ENCODE measurements at places on chromosomes 7 and 10.

GRCh38 chr7:67343572-67343971 lies 346.9 kb downstream of the TYW1 start:
- no peak for DNase-seq

- DNase-seq, result no peak
Observed at GRCh38 chr10:35789996-35790395, 147.9 kb upstream of the FZD8 start.

DNA sequence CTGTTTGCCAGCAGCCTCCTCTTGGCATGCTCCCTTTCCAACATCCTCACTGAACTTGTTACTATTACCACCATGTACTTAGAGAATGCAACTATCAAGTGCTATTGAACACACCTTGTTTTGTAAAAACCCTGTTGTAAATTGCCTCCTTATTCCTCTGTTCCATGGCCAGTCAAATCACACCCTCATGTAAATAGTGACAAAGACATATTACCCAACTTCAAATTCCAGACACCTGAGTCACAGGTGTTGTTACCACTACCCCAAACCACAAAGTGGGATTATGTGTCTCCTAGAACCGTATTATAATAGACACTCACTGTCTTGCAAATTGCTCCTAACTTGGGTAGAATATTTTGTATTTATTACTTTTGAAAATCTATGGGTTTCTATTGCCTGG lies 263.2 kb upstream of the C7orf33 start:
- DNase-seq, result no peak

- DNase-seq, result no peak
Observed at GRCh38 chr7:77209479-77210139, 10.0 kb upstream of the FGL2 start.

DNA sequence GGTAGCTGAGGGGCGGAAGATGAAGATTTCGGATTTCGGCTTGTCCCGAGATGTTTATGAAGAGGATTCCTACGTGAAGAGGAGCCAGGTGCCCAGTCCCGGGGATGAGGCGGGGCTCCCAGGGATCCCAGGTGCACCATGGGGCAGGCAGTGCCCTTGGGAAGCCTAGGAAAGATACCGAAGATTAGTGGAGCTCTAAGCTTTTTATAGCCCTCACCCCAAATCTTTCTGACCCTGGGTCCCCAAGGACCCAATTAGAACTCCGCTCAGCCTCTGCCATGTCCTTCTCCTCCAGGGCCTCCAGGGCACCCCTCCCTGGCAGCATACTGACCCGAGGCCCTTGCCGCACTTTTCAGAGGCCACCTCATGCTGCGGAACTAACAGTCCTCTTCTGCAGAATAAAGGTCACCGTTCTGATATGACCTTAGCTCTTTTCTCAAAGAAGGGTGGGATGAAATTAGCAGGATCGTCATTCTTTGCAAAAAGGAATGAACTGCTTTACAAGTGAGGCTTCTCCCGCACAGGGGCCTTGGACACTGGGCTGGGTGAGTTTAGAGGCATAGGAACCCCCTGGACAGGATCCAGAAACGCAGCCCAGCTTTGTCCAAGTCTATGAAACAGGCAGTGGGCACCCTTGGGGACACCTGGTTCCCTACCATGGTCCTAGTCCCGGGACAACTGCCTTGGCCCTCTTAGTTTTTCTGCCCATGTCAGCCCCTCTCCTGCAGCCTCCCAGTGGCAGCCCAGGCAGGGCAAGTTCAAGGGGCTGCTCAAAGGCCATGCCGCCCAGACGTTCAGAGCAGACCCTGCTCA lies 17.9 kb upstream of the CSGALNACT2 start:
- DNase-seq, result no peak

DNA sequence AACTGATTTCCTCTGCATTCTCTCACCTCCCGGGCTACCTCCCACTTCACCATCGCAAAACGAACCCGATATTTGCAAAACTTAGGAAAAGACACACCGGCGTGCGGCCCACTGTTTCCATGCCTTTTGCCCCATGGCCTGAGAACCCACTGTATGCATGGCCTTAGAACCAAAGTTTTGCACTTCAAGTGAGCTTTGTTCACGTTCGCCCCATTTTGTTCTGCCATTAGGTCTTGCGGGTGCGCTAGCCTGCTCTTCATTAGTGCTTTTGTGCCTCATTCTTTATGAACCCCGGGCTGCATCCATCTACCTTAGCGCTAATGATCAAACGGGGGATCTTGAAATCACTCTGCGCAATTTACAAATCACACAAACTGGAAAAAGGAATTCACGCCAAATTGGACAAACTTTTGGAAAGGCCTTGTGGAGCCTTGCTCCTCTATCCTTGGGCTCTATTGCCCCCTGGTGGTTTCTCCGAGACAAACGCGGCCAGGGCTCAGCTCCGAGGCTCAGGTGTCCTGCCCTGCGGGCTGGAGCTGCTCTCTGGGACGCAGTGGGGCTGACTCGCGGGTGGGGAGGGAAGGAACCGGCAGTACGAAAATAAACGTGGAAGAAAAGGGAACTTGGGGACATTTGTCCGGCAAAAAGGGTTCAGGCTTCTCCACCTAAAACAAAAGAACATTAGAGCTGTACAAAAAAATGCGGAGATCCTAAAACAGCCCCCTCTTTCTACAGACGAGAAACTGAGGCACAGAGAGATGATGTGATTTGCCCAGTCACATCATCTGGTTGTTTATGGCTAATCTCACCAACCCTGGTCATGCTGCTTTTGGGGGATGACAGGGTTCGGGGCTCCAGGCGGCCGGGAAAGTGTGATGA lies 300.4 kb upstream of the NFE2L3 start:
- peak; percentile 80 for DNase-seq

DNA sequence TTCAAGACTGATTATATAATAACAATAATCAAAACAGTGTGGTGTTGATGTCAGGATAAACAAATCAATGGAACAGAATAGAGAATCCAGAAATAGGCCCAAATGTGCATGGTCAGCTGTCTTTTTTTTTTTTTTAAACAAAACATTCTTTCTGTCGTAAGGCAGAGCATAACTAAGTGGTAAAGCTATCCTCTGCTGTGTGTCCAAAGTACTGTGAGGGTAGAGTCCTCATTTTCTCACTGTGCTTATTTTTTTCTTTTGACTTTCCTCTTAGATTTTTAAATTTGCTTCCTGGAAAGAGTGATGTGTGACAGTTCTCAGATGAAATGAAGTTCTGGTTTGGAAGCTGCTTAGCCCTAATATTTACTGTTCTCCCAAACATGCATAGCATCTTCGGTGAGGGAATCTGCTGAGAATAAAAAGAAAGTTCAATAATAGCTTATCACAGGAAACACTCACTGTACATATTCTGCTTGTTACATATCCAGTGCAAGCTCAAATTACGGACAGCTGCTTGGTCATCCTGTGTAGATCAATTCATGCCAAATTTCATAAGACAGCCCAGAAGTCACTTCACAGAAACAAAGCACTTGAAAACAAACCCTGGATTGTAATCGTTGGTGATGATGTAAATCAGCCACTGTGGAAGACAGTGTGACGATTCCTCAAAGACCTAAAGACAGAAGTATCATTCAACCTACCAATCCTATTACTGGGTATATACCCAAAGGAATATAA lies 423.9 kb downstream of the NEBL start:
- DNase-seq, result no peak

DNA sequence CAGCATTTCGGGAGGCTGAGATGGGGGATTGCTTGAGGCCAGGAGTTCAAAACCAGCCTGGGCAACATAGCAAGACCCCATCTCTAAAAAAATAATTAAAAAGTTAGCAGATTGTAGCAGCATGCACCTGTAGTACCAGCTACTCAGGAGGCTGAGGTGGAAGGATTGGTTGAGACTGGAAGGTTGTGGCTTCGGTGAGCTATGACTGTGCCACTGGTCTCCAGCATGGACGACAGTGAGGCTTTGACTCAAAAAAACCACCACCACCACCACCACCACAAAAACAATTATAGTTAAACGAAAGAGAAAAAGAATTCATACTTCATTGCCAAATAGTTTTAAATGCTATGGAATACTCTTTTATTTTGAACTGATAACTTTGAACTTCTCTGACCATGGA lies 63.4 kb downstream of the VTI1A start:
- DNase-seq, result peak; percentile 36

GRCh38 chr10:34801097-34801733 lies 13.9 kb downstream of the PARD3 start:
- no peak for DNase-seq

- no peak for DNase-seq
Observed at GRCh38 chr10:71382028-71382427, 14.7 kb upstream of the CDH23 start.

DNA sequence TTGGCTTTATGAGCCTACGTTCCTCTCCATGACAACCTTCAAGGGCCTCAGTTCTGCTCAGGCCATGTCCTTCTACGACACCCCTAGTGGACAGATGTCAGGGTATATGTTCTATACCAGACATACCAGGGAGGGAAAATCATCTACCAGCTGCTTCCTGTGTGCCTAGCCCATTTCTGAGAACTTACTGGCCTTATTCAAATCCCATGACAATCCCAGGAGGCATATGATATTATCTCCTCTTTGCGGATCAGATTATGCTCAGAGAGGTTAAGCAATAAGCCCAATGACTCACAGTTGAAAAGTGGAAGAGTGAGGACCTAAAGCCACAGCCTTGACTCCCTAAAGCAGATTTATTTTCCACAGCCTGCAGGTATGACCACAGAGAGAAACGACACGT lies 139.3 kb downstream of the GLI3 start:
- DNase-seq, result no peak

- DNase-seq, result no peak
Observed at GRCh38 chr7:66050990-66051448, 24.6 kb upstream of the ASL start.

DNA sequence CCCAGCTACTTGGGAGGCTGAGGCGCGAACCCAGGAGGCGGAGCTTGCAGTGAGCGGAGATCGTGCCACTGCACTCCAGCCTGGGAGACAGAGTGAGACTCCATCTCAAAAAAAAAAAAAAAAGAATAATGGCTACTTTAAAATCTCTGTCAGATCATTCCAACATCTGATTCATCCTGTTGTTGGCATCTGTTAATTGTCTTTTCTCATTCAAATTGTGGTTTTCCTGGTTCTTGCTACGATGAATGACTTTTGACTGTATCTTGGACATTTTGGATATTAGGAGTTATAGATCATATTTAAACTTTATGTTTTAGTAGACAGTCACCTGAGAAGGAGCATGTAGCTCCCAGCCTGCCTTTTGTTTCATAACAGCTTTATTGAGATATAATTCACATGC lies 8.5 kb downstream of the TPST1 start:
- no peak for DNase-seq

- DNase-seq, result no peak
Observed at GRCh38 chr7:95863623-95864022, 91.3 kb downstream of the DYNC1I1 start.

- peak; percentile 56 for DNase-seq
Observed at GRCh38 chr10:5283305-5284158, 81.2 kb upstream of the UCN3 start.

- no peak for DNase-seq
Observed at GRCh38 chr10:92811986-92812385, 36.3 kb upstream of the EXOC6 start.

DNA sequence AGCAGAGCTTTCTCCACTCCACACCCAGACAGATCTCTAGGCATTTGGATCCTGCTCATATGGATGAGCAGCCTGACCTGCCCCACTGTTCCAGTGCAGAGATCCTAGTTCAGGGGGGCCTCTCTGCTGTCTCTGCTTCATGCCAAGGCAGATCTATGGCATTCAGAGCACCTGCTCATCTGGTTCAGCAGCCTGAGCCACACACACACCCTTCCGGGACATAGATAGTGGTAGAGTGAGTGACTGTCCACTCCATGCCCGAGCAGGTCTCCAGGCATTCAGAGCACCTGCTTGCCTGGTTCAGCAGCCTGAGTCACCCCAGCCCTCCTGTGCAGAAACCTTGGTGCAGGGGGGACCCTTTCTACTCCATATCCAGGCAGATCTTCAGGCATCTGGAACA lies 54.3 kb upstream of the ZNF800 start:
- no peak for DNase-seq

DNA sequence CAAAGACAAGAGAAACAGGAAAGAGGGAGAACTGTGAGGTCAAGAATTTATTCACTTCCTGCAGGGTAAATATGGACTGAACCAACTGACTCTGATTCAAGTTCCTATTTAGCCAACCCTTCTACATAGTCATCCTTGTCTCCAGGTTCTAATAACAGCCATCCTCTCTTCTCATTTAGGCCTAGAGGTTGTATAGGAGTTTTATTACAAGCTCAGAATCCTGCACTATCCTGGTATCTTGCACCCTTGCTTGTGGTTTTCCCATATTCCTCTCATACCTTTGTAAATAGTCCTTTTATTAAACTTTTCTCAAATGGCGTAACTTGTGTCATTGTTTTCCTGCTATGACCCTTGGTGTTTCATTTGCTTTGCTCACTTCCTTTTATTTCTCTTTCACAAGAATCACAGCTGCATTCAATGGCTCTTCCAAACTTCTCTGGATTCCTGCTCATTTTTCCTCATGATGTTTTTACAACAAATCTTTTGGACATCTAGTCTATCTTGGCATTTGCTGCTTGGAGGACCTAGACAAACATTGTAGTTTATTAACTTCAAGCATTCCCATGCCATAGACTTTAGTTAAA lies 12.4 kb upstream of the OR2A5 start:
- DNase-seq, result no peak

DNA sequence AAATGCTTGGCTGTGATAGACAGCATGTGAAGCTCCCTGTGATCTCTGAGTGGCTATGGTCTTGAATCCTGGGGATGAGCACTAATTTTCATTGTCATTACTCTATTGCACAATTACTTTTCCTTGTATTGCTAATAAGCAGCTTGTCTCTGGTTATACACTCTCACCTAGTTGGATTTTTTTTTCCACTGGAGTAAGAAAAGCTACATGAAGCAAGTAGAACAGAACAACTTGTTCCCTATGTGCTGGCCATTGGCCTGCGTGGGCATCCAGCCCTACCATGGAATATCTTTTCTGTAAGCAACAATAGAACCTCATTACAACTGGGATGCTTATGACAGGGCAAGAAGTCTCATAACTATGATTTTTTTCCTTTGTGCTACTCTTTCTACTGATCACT lies 807.4 kb downstream of the TNS3 start:
- no peak for DNase-seq

GRCh38 chr7:69885431-69885830 lies 287.2 kb downstream of the AUTS2 start:
- no peak for DNase-seq

DNA sequence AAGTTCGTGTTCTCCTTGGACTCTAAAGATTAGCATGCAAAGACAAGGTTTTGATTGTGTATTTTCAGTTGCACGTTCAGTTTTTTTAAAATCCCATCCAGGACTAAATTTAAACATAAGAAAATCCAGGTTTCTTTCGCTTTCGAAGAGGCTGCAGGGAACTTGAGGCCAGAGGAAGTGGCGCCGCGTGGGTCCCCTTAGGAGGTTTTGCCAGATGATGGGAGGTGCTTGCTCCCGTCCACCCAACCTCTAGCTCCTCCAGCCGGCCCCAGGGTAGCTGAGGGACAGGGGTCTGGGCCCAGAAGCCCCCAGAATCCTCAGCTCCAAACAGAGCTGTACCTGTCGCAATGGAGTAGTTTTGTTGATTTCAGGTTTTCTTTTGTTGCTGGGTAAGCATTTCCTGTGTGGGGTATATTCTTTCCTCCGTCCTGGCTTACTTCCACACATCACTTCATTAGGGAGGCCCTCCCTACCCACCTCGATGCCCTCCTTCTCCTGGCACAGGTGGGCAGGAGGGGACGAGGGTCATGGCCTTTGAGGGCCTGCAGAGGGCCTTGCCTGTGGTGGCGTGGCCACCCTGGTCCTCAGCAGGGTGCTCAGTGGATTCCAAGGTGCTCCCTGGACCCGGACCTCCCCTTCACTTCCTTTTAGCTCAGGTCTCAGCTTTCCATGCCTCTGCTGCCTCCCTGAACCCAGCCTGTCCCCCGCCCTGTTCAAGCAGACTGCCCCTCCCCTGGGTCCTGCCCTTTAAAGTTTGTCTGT lies 32.6 kb downstream of the LHPP start:
- no peak for DNase-seq

All from activated CD4-positive, alpha-beta T cell treated with anti-CD3 and anti-CD28 coated beads, Interleukin-2, amount 50 U/mL, for 48 hours (primary cell).